ENCODE measurements at places on chromosomes 4 and X. TPM values are rescaled to one million over a fixed set of nuclear protein-coding genes. Genes with fewer than 3 reads are reported as not detected.

LETM1 gene
- total RNA-seq, result 44.5 TPM

GDPD2 gene
- total RNA-seq, result 0.30 TPM

DNA sequence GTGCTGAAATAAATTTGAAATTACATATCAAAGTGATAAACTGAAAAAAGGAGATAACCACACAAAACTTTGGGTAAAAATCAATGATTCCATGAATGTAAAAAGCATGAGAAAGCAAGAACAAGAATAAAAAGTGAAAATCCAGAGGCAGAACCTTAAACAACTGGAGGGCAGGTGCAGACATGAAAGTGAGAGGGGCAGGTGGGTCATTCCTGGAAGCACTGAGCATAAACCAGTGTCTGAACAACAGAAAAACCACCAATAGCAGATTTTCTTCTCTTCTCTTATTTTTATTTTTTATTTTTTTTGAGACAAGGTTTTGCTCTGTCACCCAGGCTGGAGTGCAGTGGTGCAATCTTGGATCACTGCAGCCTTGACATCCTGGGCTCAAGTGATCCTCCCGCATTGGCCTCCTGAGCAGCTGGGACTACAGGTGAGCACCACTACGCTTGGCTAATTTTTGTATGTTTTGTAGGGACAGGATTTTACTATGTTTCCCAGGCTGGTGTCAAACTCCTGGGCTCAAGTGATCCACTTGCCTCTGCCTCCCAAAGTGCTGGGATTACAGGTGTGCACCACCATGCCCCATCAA is 46.8 kb upstream of the GPR78 start:
- no peak for DNase-seq

ATOH1 gene
- total RNA-seq, result 0.30 TPM

GRCh38 chr4:184402740-184403383 is 71.5 kb downstream of the IRF2 start:
- no peak for DNase-seq

DNA sequence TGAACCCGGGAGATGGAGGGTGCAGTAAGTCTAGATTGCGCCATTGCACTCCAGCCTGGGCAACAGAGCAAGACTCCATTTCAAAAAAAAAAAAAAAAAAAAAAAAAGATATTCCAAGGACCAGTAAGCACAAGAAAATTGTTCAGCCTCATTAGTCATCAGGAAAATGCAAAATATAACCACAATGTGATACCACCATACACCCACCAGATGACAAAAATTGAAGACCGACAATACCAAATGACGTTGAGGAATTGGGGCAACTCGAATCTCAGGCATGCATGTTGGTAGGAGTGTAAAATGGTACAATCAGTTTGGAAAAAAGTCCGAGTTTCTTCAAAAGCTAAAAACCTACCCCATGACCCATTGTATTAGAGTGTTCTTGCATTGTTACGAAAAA is 130.2 kb upstream of the FAM9B start:
- no peak for DNase-seq

DNA sequence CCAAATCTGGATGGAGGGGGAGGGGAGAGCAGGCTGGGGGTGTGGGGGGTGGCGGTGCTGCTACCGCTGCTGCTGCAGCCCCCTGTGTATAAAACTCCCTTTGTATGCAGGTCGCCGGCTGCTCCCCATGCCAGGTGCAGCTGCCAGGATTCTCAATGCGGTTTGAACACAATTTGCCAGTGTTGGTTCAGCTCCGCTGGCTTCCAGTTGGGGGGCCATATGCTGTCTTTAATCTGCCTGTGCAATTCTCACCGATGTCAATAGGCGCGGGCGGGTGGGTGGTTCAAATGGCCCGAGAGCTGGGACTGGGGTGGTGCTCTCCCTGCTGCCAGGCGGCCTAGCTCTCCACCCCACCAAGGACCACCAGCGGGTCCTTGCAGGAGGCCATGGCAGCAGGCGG is 257.6 kb downstream of the BCOR start:
- no peak for DNase-seq

GRCh38 chr4:167890226-167890625 is 202.1 kb upstream of the ANXA10 start:
- DNase-seq, result no peak

PAGE3 gene
- not detected for total RNA-seq

DNA sequence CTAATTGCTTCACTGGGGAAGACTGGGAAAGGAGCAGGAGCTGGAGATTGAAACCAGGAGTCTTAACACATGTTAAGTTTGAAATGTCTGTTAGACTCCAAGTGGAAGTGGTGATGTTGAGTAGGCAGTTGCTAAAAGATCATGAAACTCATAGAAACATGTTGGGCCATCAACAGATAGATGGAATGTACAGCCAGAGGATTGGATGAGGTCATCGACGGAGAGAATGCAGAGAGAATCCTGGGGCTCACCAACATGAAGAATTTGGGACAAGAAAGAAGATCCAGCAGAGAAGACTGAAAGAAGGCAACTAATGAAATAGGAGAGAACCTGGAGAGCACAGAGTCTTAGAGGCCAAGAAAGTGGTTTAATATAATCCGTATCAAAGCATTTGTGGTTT is 19.4 kb upstream of the TSPAN5 start:
- no peak for DNase-seq
